Activated naive CD4-positive, alpha-beta T cell treated with Interleukin-2 at 50 U/mL for 16 hours (primary cell): ENCODE measurements at places on chromosomes 4 and X.

DNA sequence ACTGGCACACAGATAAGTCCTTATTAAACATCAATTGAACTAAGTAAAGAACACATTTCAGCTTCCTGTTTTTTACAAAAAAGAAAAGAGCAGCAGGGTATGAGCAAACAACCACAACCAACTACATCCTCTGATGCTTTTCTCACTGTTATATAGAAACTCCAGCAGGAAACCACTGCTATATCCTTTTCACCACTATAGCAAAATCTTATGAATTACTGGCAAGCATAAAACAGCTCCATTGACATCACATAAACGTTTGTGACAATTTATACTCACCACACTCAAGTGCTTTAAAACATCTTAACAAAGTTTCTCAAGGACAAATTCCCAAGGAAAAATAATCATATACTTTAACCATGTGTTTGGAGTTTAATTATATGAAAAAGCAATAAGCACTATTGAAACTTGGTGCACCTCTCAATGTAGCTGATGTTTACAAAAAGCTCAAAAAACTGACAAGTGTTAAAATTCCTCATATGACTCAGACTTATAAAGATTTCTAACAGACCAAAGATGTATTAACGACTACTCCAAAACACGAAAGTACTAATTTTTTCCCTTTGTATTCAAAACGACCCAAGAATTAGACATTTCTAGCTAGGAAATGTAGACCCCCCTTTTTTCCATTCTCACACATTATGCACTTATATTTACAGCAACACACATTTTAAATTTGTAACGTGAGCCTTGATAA, 12.9 kb downstream of the GPRIN3 start:
- no peak for DNase-seq

DNA sequence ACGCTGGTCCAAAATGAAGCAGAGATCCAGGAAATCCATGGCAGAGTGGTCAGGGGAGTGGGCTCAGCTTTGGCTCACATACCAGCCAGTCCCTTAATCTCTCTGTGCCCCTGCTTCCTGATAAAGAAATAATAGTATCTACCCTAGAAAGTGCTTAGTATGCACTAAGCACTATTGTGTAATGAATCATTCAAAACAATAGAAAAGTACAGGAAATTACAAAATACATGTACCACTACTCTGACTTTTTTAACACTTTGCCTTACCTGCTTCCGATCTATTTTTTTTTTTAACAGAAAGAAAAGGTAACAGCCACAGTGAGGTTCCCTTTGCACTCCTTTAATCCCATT, 49.9 kb downstream of the TBC1D9 start:
- DNase-seq: no peak

- no peak for DNase-seq
These were observed 168.8 kb downstream of the MID1IP1 start for GRCh38 chrX:38970074-38970473.

GRCh38 chrX:140502491-140503237, 2.2 kb downstream of the SOX3 start:
- DNase-seq: no peak

GRCh38 chrX:47209508-47210238, 8.8 kb upstream of the CDK16 start:
- no peak for DNase-seq

DNA sequence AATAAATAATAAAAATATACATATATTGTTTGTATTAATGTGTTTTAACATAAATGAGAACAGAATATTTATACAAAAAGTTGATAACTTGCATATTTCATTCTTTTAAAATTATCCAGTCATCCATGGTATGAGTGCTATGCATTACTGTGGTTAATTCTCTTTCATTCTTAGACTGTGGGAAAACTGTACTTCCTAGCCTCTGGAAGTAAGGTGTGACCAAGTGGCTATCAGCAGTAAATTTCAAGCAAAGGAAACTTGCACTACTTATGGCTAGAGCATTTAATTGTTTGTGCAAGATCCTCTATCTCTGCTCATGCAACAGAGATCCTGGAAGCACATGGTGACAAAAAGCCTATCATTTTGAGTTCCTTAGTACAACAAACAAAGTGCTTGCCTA, 1054.5 kb upstream of the PABPC4L start:
- DNase-seq: no peak

- no peak for DNase-seq
These were observed 188.4 kb upstream of the ANK2 start for GRCh38 chr4:112860830-112861690.

GRCh38 chr4:2082118-2082517, 23.0 kb downstream of the NAT8L start:
- DNase-seq: no peak

DNA sequence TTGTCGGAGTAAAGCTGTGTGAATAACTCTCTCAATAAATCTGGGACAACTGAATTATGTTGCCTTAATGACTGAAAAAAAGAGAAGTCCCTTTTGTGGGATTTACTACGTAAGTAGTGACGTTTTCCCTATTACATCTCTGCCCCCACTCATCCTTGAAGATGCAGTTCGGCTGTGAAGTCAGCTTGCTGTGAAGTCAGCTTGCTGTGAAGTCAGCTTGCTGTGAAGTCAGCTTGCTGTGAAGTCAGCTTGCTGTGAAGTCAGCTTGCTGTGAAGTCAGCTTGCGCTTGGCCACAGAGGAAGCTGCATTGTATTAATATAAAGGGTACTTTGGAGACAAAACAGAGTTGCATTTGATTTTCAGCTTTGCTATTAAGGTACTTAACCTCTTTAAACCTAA, 8.0 kb upstream of the VAMP7 start:
- DNase-seq: no peak

DNA sequence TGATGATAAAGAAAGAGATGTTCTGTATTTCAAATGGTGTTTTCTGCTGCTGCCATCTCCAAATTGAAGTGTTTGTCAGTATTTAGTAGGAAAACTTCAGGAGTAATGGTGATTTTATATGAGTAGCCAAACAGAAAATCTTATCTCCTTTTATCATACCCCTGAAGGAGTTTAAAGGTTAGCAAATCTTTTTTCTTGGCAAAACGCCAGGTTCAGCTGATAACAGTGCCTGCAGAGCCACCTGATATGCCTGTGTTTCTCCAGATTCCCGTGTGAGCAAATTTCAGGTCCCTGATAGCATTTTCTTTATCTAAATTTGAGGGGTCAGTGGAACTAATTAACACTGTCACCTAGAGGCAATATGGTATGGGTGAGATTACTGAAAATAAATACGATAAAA, 65.8 kb upstream of the ETNPPL start:
- no peak for DNase-seq

DNA sequence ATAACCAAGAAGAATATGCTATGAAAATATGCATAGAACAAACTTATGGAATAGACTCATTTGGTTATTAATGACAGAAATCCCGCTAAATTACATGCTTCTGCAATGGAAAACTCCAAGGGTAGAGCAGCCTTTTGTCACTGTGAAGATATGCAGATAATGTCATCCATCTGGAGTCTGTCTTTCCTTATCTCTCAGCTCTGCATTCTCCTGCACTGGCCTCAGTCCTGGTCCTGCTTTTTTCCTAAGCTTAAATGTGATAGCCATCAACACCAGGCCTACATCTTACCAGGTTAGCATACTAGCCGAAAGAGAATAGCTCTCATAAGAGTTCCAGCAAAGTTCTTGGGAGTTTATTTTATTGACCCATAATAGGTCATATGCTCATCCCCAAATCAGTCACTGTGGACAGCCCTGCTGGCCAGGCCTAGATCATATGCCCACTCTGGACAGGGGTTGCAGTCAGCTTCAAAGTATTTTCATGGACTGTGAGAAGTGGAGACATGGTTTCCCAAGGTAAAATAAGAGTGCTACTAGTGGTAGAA, 86.5 kb upstream of the LEF1 start:
- no peak for DNase-seq

- no peak for DNase-seq
These were observed 15.0 kb downstream of the TLR7 start for GRCh38 chrX:12881914-12882313.

- peak; percentile 39 for DNase-seq
These were observed 7.0 kb upstream of the ATP6AP2 start for GRCh38 chrX:40573763-40574162.

DNA sequence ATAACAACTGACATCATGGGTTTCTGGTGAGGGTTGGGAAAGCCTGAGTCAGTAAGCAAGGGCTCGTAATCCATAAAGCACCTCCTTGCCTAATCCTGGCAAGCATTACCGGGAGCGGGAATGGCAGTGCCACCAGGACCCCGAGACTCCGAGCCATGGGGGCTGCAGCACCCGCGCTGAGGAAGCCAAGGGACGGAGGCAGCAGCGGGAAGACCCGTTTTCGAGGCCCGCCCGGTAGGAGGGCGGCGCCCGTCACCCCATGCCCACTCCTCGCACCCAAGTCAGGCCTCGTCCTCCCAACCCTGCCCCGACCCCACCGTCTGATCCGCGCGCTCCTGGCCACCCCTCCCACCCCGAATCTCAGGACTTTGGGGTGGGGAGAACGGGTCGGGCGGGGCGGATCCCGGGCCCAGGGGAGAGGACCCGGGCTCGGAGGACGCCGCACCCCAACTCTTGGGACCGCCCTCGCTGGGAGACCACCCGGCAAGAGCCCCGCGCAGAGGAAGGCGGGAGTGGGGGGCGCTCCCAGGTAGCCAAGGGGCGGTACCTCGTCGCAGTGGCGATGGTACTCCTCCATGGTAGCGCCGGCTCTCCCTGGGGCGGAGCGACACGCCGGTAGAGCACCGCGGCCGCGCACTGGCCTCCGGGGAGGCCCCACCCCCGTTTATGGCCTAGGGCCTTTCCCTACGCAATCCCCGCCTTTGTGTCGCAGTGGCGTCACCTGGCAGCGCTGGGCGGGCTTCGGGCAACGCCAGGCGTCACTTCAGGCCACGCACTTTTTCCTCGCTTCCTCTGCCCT, at the start of gene DYNLT3:
DYNLT3 (minus strand) TSS at position 638 of the 799 bp plus-strand sequence; CDS start at position 577, 61 bp downstream.
- peak; percentile 82 for DNase-seq

DNA sequence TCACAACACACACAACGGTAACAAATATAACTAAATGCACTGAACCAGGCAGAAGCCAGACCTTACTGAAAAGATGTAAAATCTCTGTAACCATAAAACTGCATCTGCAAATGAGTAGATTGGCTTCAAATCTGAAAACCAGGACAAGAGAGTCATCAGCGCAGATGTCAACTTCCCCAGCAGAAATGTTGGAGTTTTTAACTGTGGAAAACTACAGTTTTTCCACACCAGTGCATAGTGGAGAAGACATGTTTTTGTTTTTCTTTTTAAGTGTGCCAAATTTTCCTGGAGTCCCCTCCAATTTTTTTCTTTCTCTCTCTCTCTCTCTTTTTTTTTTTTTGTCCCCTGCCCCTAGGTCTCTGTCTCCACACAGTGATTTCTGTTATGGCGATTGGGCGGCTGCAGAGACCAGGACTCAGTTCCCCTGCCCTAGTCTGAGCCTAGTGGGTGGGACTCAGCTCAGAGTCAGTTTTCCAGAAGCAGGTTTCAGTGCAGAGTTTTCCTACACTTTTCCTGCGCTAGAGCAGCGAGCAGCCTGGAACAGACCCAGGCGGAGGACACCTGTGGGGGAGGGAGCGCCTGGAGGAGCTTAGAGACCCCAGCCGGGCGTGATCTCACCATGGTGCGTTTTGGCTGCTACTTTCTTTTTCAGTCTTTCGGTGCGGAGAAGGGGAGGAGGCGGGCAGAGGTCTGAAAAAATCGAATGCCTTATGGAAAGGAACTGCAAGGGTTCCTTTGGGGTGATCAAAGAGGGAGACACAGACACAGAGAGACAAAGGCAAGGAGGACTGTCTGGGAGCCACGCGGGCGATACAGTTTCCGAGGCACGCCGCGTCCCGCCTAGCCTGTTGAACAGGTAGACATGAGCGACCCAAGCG, at the start of gene GUCY1A1:
GUCY1A1 (plus strand) TSS at position 505 of the 878 bp plus-strand sequence. CDS start 30,020 bp downstream, outside the sequence.
- DNase-seq: no peak

GRCh38 chrX:101160001-101160400, 59.6 kb upstream of the DRP2 start:
- no peak for DNase-seq

DNA sequence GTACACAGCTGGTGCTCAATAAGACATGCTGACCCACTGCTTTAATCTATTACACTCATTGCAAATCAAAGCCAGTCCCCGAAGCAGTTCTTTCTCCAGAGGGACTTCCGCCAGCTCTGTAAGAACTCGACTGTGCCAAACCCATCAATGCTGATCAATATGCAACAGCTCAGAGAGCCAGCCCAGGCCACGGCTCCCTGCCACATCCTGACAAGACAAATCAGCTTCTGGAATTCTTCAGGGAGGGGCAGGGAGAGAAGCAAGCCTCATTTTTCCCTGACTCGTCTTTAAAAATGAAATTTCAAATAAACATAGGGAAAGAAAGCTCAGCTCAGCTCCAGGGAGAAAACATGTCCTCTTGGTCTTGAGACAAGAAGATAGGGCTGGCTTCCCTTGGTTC, 5.3 kb upstream of the ADRA2C start:
- DNase-seq: no peak

- DNase-seq: no peak
These were observed 27.7 kb upstream of the SFRP2 start for GRCh38 chr4:153816542-153816941.

GRCh38 chr4:85861064-85861765, 386.3 kb downstream of the ARHGAP24 start:
- DNase-seq: no peak

DNA sequence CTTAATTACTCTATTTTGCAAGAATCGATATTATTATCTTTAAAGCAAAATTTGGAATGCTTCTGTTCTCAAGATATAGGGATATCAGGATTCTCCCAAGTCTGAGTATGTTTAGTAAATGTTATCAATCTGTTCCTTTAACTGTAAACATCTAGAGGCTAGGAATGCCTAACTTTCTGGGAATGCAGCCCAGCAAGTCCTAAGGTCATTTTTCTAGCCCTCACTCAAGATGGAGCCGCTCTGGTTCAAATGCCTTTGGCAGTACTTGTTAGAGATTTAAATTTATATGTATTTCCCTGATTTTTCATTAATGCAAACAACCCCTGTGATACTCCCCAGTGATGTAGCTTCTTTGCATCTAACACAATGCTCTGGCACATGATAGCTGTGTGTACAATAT, 623.8 kb upstream of the LCORL start:
- no peak for DNase-seq

DNA sequence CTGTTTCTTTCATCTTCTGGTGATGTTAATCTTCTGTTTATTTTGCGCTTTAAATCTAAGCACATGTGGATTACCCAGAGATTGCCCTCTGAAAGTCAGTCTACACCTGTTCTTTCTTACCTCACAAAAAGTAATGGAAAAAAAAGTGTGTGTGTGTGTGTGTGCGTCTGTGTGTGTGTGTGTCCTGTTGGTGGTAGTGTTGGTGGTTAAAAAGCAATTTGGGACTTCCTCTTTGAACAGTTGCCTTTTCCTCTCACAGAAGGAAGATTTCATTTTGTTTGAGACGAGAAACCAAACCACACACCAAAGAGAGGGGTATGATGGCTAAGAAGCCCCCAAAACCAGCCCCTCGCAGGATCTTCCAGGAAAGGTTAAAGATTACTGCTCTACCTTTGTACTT, at the start of gene STAP1:
STAP1 (plus strand) TSS at position 235 of the 400 bp plus-strand sequence; CDS start at position 318, 83 bp downstream.
- no peak for DNase-seq

- no peak for DNase-seq
These were observed 1851.3 kb upstream of the PCDH7 start for GRCh38 chr4:28868841-28869240.

- DNase-seq: no peak
These were observed 971.8 kb upstream of the AGA start for GRCh38 chr4:178414042-178414441.

- DNase-seq: no peak
These were observed 841.6 kb upstream of the FRG1 start for GRCh38 chr4:189098932-189099696.

- DNase-seq: no peak
These were observed 95.4 kb downstream of the FUNDC1 start for GRCh38 chrX:44447214-44447613.
